ENCODE measurements at places on chromosomes 7 and 10.

GRCh38 chr7:2242541-2243429 is 759 bp downstream of the NUDT1 start:
- DNase-seq: no peak

DNA sequence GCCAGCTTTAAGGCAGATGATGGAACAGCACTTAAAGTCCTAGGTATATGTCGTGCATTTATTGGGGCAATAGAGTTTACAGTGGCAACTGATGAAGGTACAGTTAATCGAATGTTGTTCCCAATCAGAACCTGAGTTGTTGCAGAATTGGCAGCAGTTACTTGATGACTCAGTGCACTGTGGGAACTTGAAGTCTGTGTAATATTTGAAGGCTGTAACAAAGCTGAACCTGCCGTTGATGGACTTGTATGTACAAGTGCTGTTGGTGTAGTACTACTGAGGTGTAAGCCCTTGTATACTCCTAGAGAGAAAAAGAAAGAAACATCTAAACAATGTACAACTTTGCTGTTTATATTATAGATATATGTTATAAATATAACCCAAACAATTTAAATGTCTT is 75.3 kb downstream of the EPC1 start:
- DNase-seq: no peak

- no peak for DNase-seq
These were observed 119.4 kb downstream of the DYNC2I1 start for GRCh38 chr7:158975526-158976467.

DNA sequence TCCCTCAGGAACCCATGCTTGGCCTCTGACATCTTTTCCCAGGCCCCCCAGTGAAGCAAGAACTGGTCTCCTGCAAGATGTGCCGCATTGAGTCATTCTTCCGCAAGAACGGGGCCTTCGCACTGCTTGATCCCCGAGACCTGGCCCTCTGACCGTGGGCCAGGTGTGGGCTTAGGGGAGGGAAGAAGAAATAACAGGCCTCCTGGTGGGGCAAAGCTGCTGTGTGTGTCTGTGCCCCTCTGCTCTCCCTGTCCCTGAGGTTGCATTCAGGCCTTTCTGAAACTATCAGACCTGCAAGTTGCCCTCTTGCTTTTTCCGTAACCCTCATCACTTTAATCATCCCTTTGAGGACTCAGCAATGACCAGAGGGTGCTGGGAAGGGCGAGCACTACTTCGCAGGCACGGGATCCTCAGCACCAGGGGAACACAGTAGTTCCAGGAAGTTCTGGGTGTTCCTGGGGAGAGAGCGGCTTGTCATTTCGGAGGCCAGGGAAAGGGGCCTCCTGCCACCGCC is 6.0 kb downstream of the ATP6V1F start:
- DNase-seq: no peak

DNA sequence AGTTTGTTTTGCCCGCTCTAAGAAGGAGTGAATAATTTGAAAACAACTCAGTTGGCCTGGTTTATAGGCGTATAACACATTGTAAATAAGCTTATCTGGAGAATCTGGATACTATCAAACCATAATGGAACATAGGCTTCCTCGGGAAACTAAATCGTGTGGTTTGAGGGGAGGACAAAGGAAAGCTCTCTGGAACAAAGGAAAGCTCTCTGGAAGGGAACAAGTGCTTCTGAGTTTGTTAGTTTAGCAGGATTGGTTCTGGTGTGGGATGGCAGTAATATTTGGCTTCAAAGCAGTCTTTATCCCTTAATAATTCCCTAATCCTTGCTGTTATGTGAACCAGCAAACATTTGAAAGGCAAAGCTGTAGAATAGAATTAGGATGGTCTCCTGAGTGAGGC is 15.0 kb upstream of the SLK start:
- DNase-seq: no peak

GRCh38 chr7:148763622-148764021 is 64.9 kb downstream of the CUL1 start:
- no peak for DNase-seq

DNA sequence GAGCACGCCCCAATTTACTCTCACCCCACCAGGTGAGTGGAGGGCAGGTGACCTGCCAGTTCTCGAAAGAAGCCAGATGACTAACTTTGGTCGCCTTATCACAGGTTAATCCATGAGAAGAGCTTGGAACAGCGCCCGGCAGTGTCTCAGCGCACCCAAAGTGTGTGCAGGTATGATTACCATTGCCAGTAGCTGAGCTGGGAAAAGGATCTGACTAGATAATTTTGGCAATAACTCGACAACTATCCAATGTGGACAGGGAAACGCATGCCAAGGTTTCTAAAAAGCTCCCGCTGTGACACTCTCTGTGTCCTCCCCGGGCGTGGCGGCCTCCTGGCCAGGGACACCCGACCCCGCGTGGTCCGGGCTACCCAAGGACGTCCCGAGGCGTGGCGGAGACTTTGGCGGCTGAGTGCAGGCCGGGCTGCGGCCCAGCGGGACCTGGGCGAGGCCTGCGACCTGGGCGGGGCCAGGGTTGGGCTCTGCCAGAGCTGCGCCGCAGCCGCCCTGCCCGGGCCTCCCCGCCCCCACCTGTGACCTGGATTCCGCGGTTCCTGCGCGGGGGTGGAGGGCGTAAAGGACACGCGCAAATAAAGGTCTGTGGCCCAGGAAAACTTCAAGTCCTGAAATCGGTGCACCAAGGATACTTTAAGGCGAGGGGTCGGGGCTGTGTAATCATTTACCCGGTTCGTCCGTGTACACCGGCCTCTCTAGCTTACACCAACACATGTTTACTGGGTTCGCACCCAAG is 13.7 kb upstream of the WAPL start:
- DNase-seq: peak; percentile 68

- no peak for DNase-seq
These were observed 14.1 kb upstream of the CCSER2 start for GRCh38 chr10:84314275-84314674.

DNA sequence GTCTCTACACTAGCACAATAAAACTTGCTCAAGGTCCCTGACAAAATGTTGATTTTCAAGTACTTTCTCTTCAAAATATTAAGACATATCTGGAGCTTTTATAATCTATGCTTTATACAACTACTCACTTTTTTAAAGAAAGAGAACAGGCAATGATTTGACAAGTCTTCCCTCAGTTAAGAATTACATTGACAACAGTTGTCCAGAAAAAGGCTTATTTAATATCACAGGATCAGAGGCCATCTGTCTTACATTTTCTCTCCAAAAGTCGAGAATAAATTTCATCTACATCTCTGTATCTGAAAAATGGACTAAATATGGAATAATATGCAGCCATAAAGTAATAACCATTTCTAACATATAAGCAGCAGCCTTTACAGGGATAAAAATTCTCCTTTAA is 8.2 kb upstream of the RNF148 start:
- no peak for DNase-seq

DNA sequence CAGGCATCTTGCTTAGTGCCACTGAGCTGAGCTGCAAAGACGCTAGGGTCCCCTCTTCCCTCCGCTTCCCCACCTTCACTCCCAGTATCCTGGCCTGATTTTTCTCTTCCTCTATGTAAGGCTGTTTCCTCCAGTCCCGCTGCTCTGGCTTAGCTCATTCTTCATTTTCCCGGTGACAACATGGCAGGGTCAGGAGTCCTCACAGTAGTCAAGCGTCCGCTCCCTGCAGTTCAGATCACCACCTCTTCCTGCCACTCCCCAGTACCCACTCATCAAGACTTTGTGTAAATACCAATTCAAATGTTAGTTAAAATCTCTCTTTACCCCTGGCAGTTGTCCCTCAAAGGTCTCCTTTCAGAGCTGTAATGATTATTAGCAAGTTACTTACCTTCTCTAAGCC is 650.4 kb upstream of the CELF2 start:
- no peak for DNase-seq

GRCh38 chr10:35446439-35446838 is 110.1 kb downstream of the CCNY start:
- no peak for DNase-seq

GRCh38 chr7:8284606-8285005 is 22.6 kb upstream of the ICA1 start:
- DNase-seq: no peak

GRCh38 chr7:11726794-11727155 is 105.2 kb downstream of the THSD7A start:
- no peak for DNase-seq
